NCI-H460 (cell line): ENCODE measurements at places on chromosomes 6 and 20. TPM values are rescaled to one million over a fixed set of nuclear protein-coding genes. Genes with fewer than 3 reads are reported as not detected.

E2F3 gene
- total RNA-seq = 11.3 and 13.1 TPM in 2 replicates

DNA sequence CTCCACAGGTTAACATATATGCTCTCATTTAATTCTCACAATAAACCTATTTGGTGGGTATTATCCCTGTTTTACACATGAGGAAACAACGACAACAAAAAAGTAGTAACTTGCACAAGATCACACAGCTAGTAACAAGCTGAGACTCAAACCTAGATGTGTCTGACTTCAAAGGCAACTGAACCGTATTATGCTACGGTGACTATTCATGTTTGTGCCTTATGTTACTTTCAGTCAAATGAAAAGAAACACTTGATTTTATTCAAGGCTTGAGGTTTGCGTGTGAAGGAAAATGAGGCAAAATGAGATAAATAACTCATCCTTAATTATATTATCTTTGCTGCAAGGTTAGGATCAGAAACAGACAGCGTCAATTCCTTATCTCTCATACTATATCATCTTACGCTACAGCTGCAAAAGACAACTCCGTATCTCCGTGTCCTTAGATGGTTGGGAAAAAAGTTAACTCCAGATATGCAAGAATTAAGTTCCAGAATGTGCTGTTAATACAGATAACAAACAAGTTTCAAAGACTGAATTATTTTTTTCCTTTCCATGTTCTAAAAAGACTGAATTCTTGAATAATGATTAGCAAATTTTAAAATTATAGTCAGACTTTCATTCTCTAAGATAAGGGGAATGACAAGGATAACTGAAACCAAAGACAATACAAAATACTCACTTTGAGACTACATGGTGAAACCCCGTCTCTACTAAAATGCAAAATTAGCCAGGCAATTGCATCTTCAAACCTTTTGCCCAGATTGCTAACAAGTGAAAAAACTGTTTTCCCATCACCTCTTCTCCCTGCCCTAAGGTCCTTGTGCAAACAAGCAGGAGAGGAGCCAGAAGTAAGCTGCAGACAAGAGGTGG, 27.8 kb downstream of the STAU1 start:
- no peak for DNase-seq

DNA sequence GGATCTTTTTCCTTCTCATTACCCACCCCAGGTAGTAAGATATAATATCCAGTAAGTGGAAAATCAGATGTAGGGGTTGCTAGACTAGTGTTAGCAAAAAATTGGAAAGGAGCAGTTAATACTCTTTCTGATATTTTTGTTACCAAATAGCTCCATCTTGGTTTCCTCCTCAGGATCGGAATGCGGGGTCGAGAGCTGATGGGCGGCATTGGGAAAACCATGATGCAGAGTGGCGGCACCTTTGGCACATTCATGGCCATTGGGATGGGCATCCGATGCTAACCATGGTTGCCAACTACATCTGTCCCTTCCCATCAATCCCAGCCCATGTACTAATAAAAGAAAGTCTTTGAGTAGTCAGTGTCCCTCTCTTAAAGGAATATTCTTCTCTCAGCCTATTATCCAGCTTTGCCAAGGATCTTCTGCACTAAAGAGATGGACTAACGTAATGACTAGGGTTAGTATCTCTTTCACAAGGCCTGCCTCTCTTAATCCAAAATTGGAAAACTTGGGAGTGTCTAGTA, 1.5 kb downstream of the ROMO1 start:
- DNase-seq = no peak

SLC25A27 gene
- total RNA-seq = 8.8 and 22.6 TPM in 2 replicates

- DNase-seq = no peak
These were observed 86.5 kb upstream of the CENPW start for GRCh38 chr6:126253431-126253830.

GRCh38 chr6:33114406-33114805, 38.6 kb downstream of the HLA-DPB1 start:
- DNase-seq = no peak

DNA sequence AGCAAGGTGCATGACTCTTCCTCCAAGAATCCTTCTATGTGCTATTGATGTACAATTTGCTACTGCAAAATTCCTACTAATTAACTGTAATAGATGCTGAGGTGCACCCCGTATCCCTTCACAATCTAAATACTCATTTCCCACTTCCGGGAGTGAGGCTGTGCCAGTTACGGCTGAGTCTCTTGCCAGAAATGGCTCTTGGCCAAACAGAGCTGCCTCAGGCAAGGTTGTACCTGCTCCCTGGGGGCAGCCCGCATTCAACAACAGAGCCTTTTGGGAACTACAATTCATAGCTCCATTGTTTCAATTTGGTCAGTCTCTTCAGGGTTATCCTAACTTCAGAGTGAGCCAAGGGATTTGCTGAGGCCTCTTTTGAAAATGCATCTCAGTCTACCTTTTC, 789.8 kb upstream of the MAP3K7 start:
- no peak for DNase-seq
